ENCODE measurements at places on chromosomes 16 and 17. TPM values are rescaled to one million over a fixed set of nuclear protein-coding genes. Genes with fewer than 3 reads are reported as not detected.

TLCD2 gene
- 0.19 TPM for total RNA-seq

ZKSCAN2 gene
- total RNA-seq = 9.5 TPM

- DNase-seq = no peak
These were observed 3.3 kb upstream of the ZFHX3 start for GRCh38 chr16:73051226-73051625.

DNA sequence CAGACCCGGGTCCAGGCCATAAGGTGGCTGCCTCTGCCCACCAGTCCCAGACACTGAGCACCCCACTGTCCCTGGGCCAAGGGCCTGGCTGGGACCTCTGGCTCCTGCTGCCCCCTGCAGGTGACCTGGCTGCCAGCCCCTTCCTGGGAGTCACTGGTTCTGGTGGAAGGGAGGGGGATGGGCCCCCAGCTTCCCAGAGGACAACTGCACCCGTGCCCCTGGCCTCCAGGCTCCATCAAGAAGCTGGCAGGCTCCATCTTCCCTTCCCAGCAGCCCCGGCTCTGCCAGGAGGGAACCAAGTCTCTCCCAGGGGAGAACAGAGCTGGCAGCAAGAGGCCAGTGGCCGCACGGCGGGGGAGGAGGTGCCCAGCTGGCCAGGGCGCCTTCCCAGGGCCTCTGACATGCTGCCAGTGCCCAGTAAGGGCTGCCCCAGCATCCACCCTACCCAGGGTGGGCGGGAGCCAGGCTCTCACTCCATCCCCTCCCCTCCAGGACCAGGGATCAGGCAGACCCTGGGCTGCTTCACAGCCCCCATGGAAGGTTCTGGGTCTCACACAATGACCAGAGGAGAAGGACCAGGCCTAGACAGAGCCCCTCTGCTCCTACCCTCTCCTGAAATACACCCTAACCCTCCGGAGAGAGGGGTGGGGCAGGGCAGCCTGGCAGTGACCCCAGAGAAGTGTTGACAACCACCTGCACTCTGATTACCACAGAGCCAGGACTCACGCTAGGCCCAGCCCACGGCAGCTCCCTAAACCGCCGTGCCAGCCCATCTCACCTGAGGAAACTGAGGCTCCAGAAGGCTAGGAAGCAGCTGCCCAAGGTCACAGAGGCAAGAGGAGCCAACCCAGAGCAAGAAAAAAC is 3.6 kb downstream of the CLUH start:
- no peak for DNase-seq

- DNase-seq = no peak
These were observed 313.7 kb downstream of the SEC14L1 start for GRCh38 chr17:77454242-77455095.

- no peak for DNase-seq
These were observed 70.1 kb upstream of the SHISA6 start for GRCh38 chr17:11170881-11171280.

- DNase-seq = no peak
These were observed 40.6 kb downstream of the MIS12 start for GRCh38 chr17:5526821-5527598.

DNA sequence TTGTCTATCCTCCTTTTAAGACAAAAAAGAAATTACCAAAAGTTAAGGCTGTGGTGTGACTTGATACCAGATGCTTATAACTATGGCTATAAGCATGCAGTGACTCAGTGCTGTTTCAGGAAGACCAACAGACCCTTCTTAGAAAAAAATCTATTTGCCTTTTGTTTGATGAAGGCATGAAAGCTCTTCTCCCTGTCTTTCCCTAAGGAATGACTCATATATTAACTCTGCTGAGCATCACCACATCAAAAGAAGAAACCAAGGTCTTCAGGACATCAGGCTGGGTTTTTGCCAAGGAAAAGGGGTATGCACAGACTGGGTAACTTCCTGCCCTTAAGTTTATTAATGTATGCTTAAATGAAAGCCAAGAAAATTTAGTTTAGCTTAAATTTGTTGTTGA is 47.1 kb downstream of the VMP1 start:
- no peak for DNase-seq

Data from CD4-positive, alpha-beta T cell (primary cell).